Stomach (tissue), 19 donors: ENCODE measurements at places on chromosomes 6 and 20.
A peak's percentile ranks its signal among the peaks of the same experiment; 100 is the strongest.

GRCh38 chr6:136950436-136951126, 28.5 kb downstream of the SLC35D3 start:
- DNase-seq = no peak

- DNase-seq = peak; percentile 96
Measured at GRCh38 chr20:2102585-2103460, 1.2 kb downstream of the STK35 start.

- DNase-seq = no peak
Measured at GRCh38 chr20:50055524-50056083, 57.3 kb downstream of the UBE2V1 start.

DNA sequence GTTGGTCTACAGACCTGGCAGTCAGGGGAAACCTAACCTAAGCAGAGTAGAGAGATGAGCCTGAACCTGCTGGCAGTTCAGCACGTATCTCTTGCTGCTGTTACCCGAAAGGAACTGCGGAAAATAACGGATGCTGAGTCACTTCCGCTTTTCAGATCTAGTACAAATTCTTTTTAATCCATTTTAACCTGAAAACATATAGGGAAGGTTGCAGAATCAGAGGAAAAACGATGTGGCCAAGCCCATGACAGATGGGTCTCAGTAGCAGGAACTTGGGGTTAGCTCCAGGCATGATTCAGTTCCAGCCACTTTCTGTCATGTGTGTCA, 351.9 kb upstream of the PRND start:
- DNase-seq = no peak

DNA sequence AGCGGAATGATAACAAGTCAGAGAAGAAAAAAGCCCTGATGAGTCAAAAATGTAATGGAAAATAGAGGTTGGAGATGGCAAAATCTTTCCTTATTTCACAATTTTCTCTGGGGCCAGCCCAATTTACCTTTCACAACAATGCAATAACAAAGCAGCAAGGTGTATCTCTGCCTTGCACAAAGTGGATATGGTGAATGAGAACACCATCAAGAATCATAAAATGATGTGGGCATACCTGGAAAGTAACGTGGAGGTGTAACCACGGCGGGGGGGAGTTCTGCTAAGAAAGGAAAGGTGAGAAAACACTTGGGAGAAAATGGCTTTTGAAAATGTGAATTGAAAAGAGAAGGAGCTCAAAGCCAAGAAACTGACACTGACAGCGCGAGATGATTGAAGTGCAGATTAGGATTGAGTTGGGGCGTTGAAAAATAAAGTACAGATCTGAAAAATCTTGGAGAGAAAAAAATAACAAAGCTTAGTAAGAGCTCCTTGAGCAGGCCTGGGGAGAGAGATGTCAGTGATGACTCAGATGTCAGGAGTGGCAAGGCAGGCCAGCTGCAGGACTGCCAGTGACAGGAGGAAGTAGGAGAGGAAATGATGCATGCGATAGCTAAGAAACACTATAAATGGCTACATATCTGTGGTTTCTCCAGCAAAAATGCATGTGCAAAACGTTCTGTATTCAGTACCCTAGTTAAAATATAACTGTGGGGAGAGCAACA, 26.2 kb downstream of the ARHGAP18 start:
- peak; percentile 72 for DNase-seq

GRCh38 chr6:154058963-154059680, 20.1 kb downstream of the OPRM1 start:
- no peak for DNase-seq

DNA sequence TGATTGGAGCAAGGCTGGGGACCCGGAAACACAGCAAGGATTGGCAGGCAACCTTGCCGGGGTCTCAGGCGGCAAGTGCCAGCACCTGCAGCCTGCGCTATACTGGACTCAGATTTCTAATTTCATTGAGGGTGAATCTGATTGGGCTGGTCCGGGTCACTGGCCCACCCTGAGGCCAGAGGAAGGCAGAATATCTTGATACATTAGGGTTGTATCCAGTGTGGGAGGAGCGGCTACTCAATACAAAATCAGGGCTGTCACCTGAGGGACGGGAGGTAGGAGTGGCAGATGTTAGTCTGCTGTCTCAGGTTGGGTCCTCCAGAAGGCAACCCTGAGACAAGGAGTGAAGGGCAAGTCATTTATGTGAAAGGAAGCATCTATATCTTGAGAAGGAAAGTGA, 40.7 kb downstream of the BFSP1 start:
- DNase-seq = no peak

DNA sequence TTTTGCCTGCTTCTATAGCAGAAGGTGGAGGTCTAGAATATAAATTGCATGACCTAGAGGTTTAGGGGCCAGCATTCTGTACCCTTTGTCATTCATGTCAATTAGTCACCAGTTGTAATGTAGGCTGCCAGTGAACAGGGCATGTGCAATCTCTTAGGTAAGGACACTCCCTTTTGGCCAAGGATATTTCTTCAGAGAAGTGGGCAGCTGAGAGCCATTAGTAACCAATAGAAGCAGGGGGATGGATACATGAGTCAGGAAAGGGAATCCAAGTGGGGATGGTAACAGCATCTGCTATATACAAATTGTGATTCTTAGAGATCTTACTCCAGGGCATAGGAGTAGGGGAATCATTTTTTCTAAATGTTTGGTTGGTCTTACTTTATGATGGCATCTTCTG, 494.2 kb upstream of the JAG1 start:
- no peak for DNase-seq
